Thyroid gland (tissue), 4 donors: ENCODE measurements at places on chromosomes 6 and 20.
A peak's percentile ranks its signal among the peaks of the same experiment; 100 is the strongest.

DNA sequence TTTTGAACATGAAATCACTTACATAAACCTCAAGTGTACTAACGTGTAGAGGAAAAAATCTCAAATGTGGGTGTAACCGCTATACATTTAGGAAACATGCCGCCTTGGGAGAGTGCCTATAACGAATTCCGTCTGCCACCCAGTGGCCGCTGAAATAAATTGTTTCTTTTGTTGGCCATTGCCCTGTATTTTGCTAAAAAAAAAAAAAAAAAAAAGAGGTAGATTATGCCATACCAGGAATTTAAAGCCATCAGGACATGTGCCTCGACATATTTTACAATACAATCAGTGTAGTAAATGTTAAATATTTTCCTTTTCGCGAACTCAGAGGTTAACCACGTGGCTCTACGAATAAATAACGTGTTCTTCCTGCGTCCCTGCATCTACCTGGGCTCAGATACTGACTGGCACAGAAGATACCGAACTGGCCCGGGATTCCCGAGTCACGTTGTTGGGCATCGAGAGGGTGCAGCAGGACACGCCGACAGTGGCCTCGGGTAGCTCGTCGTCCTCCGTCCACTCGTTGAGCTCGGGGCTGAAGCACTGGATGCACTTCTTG lies 14.3 kb downstream of the KLHL31 start:
- peak; percentile 67 for DNase-seq

DNA sequence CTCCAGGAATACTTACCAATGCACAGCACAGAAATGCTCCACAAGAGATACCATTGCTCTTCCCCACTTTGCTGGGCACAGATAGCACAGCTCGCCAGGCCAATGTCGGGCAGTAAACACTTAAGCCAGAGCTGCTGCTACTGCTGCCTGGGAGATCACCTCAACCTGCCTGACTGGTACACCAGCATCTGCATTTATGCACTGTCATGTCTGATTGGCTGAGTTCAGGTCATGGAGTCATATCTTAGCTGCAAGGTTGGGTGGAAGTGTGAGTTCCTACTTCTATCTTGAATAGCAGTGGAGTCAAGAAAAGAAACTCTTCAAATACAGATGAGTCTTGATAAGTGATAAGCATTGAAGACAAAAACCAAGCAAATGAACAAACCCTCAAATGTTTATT lies 10.9 kb upstream of the ADGRF4 start:
- DNase-seq, result no peak

DNA sequence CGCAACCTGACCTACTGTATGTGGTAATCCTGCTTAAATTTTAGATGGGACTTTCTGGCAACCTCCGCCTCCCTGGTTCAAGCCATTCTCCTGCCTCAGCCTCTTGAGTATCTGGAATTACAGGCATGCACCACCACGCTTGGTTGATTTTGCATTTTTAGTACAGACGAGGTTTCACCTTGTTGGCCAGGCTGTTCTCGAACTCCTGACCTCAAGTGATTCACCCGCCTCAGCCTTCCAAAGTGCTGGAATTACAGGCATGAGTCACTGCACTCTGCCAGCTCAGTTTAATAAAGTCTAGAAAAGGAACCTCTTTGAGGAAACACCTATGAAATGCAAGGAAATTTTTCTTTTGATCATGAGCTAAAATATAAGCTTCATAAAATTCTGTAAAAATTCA lies 9.0 kb upstream of the PLCB4 start:
- no peak for DNase-seq

GRCh38 chr6:106381881-106382280 lies 21.4 kb downstream of the CRYBG1 start:
- no peak for DNase-seq

DNA sequence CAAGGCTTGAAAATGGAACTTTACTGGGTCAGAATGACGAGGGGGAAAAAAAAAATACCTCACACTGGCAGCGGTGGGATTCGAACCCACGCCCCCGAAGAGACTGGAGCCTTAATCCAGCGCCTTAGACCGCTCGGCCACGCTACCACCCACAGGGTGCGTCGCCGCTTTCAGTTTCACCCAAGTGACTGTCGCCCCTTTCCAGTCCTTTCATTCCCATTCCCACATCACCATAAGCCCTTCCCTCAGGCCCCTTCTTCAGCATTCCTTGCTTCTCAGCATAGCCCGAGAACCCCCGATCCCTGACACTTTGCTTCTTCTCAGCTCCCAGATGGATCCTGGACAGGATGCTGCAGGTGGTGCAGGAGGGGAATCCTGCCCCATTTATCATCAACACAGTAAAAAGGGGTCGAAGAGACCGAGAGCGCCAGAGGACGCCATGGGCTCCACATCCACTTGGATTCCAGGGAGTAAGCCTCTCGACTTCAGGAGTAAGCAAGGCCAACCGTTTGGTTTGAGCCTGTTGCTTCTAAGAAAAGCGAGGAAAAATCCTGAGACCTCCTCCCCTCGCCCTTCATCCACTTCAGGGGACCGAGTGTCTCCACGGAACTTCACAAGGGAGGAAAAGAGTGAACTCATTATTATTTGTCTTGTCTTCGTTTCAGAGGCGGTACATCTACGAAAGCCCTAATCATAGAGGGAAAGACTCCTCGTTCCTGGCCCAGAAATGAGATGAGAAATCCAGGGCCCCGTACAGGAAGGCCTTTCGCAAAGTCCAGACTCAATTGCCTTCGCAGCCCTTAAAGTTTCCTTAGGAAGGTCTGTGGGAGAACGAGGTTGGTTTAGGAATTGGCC lies 20.0 kb upstream of the TRIM27 start:
- DNase-seq, result peak; percentile 64

GRCh38 chr6:143967706-143968376 lies 40.2 kb downstream of the PLAGL1 start:
- no peak for DNase-seq

DNA sequence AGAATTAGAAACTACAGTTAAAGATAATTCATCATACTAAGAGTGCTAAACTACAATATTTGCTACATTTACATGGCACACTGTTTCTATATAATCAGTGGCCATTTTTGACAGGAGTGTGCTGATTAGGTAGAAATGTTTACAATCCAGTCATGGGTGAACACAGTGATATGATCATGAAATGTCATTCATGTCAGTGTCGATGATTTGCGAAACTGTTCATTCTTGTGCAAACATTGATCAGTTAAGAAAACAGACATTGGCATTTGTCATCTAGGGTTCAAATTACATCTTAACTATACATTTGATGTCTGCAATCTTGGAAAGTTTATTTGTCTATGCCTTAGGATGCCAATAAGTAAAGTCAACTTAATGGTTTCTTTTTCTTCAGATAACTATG lies 474.9 kb downstream of the DOK5 start:
- DNase-seq, result no peak

GRCh38 chr6:132758689-132759088 lies 985 bp upstream of the VNN2 start:
- no peak for DNase-seq

- DNase-seq, result no peak
Measured at GRCh38 chr6:162770136-162770535, 42.4 kb downstream of the PACRG start.

- DNase-seq, result no peak
Measured at GRCh38 chr6:9675122-9675521, 739.8 kb downstream of the TFAP2A start.

- no peak for DNase-seq
Measured at GRCh38 chr20:1472556-1473245, 6.1 kb upstream of the NSFL1C start.

DNA sequence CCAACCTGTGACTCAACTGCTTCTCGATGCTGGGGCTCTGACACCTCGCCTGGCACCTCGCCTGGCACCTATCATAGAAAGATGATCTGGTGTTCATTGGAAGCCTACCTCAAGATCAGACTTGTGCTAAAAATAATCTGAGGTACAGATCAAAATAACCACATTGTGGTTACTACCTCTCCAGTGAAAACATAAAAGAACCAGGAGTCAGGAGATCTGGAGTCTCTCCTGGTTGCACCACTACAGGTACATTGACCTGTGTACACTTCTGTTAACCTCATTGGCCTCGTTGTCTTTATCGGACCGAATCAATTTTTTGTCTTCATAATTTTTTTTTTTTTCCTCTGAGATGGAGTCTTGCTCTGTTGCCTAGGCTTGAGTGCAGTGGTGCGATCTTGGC lies 695.9 kb downstream of the HDGFL1 start:
- no peak for DNase-seq

DNA sequence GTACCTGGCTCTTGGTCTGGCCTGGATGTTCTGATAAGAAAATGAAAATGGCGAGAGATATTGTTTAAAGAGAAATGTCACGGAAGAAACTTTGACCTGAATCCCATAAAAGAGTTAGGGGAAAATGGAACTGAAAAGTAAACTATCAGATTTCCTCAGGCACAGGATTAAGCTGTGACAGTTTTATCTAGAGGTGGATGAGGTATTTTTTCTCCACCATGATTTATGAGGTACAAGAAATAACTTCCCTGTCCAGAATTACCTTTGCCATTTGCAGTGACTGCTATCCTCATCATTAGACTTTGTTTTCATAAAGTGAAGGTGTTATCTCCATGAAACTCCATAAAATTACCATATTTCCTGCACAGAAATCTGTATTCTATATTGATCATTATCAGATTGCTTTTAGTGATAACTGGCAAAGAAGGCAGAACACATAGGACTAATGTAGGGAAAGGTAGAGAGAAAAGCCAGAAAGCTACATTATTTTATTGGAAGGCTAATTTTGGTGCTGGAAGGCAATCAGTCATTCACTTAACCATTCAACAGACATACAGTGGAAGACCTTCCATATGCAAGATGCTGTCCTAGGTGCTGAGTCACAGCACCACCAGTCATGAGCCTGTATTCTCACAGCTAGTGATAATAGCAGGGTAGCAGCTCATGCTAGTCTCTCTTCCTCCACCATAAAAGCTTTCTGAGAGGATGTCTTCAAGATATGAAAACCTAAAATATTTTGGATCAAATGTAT lies 427.3 kb upstream of the CITED2 start:
- no peak for DNase-seq

- no peak for DNase-seq
Measured at GRCh38 chr20:56173438-56173837, 75.1 kb upstream of the MC3R start.

GRCh38 chr20:40630099-40630498 lies 58.9 kb downstream of the MAFB start:
- no peak for DNase-seq

DNA sequence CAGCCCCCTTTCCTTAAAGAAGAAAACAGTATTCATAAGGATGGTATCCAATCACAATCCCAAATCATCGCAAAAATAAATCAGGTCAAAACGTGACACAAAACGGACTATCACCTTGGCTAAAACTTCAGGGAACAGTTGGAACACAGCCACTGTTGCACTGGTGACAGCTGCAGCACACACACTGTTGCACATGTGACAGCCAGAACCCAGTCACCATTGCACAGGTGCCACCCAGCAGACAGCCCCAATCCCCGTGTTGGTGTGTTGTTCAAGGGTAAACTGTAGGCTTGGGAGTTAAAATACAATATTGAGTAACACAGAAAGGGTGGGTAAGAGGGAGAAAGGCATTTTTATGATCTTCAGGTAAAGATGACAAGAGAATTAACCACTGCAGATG lies 15.8 kb downstream of the PSMB1 start:
- DNase-seq, result no peak

- DNase-seq, result no peak
Measured at GRCh38 chr6:98454809-98455322, 379.5 kb upstream of the POU3F2 start.

DNA sequence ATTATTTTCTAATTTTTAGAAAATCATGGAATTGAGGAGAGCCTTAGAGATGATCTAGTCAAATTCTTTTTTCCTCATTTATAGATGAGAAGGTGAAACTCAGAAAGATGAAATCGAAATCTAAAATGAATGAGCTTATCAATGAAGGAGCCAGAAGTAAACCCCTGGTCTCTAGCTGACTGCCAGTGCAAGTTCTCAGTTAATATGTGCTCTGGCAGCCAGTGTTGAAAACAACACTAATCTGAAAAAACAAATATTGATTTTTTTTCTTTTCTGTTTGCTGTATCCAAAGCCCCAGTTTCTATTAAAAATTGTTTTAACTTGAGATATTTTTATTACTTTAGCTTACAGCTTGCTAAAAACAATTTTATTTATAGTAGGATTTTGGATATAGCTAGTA lies 21.5 kb upstream of the PBOV1 start:
- no peak for DNase-seq

GRCh38 chr6:114042267-114043016 lies 71.5 kb upstream of the HDAC2 start:
- DNase-seq, result no peak

DNA sequence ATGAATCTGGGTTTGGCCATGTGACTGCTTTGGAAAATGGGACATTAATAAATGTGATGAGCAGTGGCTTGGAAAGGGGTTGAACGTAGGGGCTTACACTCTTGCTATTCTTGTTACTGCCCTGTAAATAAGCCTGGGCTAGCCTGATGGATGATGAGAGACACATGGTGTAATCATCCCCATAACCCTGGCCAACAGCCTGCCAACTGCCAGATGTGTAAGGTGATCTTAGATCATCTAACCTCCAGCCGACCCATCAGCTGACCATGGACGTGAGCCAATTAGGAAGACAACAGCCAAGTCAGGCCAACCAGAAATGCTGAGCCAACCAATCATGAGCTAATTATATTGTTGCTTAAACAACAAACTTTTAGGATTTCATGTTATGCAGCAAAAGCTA lies 25.2 kb downstream of the FBXO30 start:
- no peak for DNase-seq

DNA sequence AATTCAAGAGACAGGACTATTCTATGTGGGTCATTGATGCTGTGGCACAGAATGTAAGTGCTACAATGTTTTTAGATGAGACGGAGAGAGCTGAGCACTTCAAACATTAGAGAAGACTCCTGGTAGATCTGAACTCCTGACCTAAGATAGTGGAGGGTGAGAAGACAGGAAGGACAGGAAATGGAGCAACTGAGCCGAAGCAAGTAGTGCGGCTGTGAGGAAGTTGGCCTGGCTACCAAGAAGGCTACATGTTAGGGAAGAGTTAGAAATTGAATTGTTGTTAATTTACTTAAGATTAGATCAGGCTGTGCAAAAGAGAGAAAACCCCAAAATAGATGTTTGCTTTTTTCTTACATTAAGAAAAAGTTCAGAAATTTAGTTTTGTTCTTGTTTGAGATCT lies 14.4 kb upstream of the MLIP start:
- DNase-seq, result no peak

GRCh38 chr6:140548366-140548765 lies 1173.9 kb upstream of the CITED2 start:
- no peak for DNase-seq

GRCh38 chr6:167703781-167704180 lies 122.9 kb upstream of the AFDN start:
- DNase-seq, result no peak

GRCh38 chr6:6131492-6132109 lies 124.9 kb upstream of the NRN1 start:
- DNase-seq, result no peak

- DNase-seq, result no peak
Measured at GRCh38 chr6:76707630-76708029, 635.2 kb upstream of the IMPG1 start.

- DNase-seq, result no peak
Measured at GRCh38 chr20:63697868-63698545, 1.6 kb downstream of the TNFRSF6B start.
